ENCODE measurements at places on chromosomes 4 and X. TPM values are rescaled to one million over a fixed set of nuclear protein-coding genes. Genes with fewer than 3 reads are reported as not detected.

DNA sequence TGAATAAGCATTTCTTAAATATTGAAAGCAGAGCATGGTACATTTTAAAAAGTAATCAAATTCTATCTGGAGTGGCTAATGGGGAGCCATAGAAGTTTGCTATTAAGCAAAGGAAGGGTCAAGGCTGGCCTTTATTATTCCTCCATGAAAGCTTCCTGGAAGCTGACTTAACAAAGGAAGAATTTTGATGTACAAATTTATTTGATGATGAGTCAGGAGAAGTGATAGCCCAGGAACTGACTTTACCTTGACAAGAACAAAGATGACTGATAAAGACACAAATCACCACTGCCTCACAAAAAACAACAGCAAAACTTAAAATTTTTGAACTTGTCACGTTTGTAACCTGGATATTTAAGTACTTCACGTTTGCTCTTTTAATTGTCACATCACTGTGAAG, 872.1 kb downstream of the PCDH7 start:
- no peak overlapping the region for H3K27ac ChIP-seq
- no peaks in the 10 kb centered on the region for H3K27me3 ChIP-seq
- H3K4me3 ChIP-seq: no peak overlapping the region
- no peaks in the 10 kb centered on the region for H3K4me1 ChIP-seq
- DNase-seq: no peak

GRCh38 chr4:23966725-23967124, 76.9 kb upstream of the PPARGC1A start:
- H3K4me1 ChIP-seq: no peaks in the 10 kb centered on the region
- no peaks in the 10 kb centered on the region for H3K27me3 ChIP-seq
- no peak overlapping the region for H3K4me3 ChIP-seq
- peak; percentile 9 for DNase-seq

DNA sequence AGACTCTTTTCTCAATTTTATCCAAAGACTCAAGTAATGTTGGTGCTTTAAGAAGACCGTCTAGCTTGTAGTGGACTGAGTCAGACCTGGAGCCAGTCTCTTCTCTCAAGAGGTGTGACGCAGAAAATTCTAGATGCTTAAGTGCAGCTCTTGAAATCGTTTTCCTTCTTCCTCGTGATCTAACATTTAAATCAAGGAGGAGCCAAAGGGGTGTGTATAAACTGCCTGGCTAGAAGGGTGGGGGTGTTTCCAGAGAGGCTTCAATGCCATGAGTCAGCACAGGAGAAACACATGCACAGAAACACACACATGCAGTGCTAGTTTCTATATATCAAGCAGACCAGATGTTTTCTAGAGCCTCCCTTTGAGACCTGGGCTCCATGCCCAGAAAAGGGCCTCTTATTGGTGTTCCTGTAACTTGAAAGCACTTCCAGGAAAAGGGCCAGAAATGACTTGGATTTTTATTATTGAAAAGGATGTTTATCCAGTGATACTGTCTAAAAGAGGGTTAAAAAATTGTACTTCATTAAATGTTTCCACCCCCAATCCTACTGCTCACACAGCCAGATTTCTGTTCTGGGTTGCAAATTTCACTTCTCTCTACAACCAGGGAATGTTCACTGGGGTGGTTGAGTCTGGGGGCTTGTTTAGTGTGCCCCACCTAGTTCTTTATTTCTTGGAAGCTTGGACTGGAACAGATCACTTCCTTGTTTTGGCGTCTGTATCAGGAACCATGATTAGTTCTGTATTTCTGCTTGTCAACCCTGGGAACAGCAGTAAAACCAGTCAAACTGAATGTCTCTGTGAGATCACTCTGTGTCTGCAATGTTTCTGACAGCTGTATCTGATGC, at the start of gene CLIC2:
Gene CLIC2, minus strand, starts transcription at position 129 of the 851 bp plus-strand sequence. CDS start 187 bp downstream, outside the sequence.
- DNase-seq: peak; percentile 61
- H3K4me1 ChIP-seq: peaks cover 9% of the 10 kb centered on the region
- H3K36me3 ChIP-seq: no peaks in the 10 kb centered on the region
- no peak within 1 kb of the TSS for H3K4me3 ChIP-seq

GRCh38 chr4:68342134-68342533, 7.8 kb downstream of the YTHDC1 start:
- no peaks in the 10 kb centered on the region for H3K27me3 ChIP-seq
- no peak overlapping the region for H3K4me3 ChIP-seq
- H3K4me1 ChIP-seq: peaks cover 70% of the 10 kb centered on the region

GRCh38 chr4:25346913-25347312, 30.1 kb upstream of the ANAPC4 start:
- no peaks in the 10 kb centered on the region for H3K4me1 ChIP-seq
- H3K36me3 ChIP-seq: no peaks in the 10 kb centered on the region
- H3K27me3 ChIP-seq: no peaks in the 10 kb centered on the region
- H3K27ac ChIP-seq: no peak overlapping the region
- H3K4me3 ChIP-seq: no peak overlapping the region

DNA sequence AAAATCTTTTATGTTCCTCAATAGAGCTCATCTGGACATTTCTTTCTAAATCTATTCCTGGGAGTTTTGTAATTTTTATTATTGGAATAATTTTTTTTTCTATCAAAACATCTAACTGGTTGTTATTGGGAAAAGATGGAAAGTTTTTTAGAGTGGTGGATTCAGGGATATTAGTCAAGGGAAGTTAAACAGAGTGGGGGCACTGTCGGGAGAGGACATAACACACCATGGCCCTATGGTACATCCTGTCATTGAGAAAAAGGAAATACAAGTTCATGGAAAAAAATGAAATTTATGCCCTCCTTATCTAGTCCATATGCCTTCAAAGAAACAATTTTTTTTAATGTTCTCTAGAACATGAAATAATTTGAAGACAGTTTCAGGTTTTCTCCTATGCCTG, 96.3 kb upstream of the TSPAN5 start:
- DNase-seq: no peak
- H3K36me3 ChIP-seq: no peaks in the 10 kb centered on the region
- no peak overlapping the region for H3K4me3 ChIP-seq
- H3K27me3 ChIP-seq: no peaks in the 10 kb centered on the region
- no peaks in the 10 kb centered on the region for H3K4me1 ChIP-seq
- H3K27ac ChIP-seq: no peak overlapping the region

GRCh38 chrX:30781711-30782444, 107.2 kb downstream of the TAB3 start:
- H3K27me3 ChIP-seq: no peaks in the 10 kb centered on the region
- H3K36me3 ChIP-seq: no peaks in the 10 kb centered on the region
- H3K27ac ChIP-seq: no peak overlapping the region

GRCh38 chrX:65600106-65600505, 65.5 kb upstream of the LAS1L start:
- H3K27ac ChIP-seq: no peak overlapping the region
- no peaks in the 10 kb centered on the region for H3K27me3 ChIP-seq
- H3K36me3 ChIP-seq: no peaks in the 10 kb centered on the region
- no peak for DNase-seq

- DNase-seq: peak; percentile 66
- H3K27ac ChIP-seq: no peak overlapping the region
- H3K36me3 ChIP-seq: no peaks in the 10 kb centered on the region
- no peaks in the 10 kb centered on the region for H3K27me3 ChIP-seq
Observed at GRCh38 chr4:71184195-71184781, 154.5 kb upstream of the SLC4A4 start.

- no peaks in the 10 kb centered on the region for H3K27me3 ChIP-seq
- DNase-seq: peak; percentile 28
- no peaks in the 10 kb centered on the region for H3K36me3 ChIP-seq
- peaks cover 18% of the 10 kb centered on the region for H3K4me1 ChIP-seq
- peak overlapping the region; percentile 58 for H3K27ac ChIP-seq
Observed at GRCh38 chr4:165208221-165208652, 876 bp downstream of the KLHL2 start.

DNA sequence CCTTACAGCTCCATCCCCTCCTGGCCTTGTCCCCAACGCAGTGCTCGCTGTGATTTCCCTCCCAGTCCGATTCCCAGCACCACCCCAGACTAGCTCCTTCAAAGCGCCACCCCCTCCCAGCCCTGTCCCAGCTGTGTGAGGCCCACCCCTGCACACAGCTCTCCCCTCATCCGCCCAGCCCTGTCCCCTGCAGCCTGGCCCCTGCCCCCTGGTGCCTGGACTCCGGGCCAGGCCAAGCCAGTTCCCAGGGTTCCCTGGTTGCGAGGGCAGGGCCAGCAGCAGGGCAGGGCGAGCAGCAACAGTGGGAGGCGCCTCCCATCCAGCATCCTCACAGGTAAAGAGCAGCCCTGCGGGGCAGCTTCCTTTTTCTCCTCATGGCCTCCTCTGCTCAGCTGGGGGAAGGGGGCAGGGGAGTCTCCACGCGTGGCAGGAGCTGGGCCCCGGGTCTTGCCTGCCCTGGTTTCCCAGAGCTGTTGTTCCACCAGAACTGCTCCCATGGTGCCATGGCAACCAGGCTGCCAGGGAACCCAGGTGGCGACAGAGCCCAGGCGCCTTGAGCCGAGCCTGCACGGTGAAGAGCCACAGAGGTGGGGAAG, 24.8 kb downstream of the IQSEC2 start:
- H3K4me1 ChIP-seq: no peaks in the 10 kb centered on the region
- no peaks in the 10 kb centered on the region for H3K36me3 ChIP-seq
- H3K4me3 ChIP-seq: no peak overlapping the region
- peak; percentile 6 for DNase-seq
- no peaks in the 10 kb centered on the region for H3K27me3 ChIP-seq

GRCh38 chr4:162011089-162011488, 152.7 kb downstream of the FSTL5 start:
- no peak overlapping the region for H3K4me3 ChIP-seq
- H3K4me1 ChIP-seq: no peaks in the 10 kb centered on the region
- H3K27ac ChIP-seq: no peak overlapping the region
- DNase-seq: no peak

DNA sequence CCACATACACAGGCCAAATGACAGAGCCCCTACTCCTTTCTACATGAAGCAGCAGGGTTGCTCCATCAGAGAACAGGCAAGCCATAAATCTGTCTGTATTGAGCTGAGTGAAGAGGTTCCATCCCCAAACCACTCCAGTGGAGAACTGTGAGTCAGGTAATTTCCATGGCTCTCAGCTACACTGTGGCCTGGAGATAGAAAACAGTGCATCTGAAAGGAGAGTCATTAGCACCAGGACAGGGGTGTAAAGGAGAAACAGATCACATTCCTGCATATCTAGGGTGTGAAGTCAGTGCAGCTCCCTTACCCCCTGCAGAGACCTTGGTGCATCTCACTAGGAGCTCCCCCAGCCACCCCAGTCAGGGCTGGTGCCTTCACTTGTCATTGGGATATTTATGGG, 314.7 kb downstream of the CHIC1 start:
- no peak overlapping the region for H3K27ac ChIP-seq
- H3K27me3 ChIP-seq: no peaks in the 10 kb centered on the region
- H3K36me3 ChIP-seq: no peaks in the 10 kb centered on the region
- no peaks in the 10 kb centered on the region for H3K4me1 ChIP-seq
- H3K4me3 ChIP-seq: no peak overlapping the region

DNA sequence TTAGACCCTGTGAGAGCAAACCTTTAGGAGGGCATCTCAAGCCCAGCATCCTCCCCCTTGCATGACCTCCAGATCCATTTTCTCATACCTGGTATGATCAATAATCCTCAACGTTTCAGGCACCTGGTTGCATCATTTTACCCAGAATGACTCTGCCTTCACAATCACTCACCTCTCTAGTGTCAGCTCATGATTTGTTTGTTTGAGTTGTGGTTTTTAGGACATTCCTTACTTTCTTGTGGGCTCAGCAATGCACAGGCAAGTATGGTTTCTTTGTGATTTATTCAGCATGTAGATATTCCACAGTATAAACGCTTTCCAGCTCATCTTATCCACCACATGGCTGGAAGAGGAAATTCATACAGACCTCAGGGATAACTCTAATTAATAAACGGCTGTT, 93.6 kb upstream of the CPEB2 start:
- H3K4me3 ChIP-seq: no peak overlapping the region
- DNase-seq: no peak

DNA sequence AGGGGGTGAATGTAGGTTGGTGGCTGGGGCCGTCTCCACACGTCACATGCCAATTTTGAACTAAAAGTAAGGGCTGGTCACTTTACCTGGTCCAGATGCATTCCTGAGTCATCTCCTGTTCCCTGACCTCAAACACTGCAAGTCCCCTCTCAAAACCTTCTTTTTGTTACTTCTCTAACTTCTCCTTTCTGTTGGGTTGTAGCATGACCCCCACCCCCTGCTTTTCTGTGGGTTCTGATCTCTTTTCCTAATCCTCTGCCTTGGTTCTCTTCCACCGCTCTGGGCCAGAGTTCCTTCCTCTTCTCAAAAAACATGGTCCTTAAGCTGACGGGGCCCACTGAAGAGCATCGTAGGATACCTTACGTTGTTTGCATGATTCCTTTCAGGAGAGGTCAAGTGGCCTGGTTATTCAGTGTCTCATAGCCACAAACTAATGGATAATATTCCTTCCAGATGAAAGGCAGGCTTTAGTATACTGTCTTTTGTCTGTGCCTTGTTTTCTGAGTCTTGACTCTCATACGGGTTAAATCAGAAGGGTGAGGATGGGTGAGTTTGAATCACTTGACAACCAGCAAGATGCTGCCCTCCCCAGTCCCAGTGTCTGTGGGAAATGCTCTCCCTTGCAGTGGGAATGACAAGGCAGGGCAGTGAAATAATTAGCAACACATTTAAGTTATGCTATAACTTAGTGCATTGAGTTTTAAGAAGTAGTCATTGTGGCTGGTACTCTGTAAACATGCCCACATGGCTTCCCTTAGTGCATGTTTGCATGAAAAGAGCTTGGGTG, 15.1 kb downstream of the SMS start:
- no peaks in the 10 kb centered on the region for H3K27me3 ChIP-seq
- H3K4me1 ChIP-seq: peaks cover 28% of the 10 kb centered on the region
- no peak for DNase-seq
- peak overlapping the region; percentile 23 for H3K27ac ChIP-seq
- no peak overlapping the region for H3K4me3 ChIP-seq

GRCh38 chr4:2846172-2846571, 2.5 kb downstream of the ADD1 start:
- no peak for DNase-seq
- H3K4me3 ChIP-seq: no peak overlapping the region
- H3K36me3 ChIP-seq: no peaks in the 10 kb centered on the region
- H3K4me1 ChIP-seq: peaks cover 37% of the 10 kb centered on the region

- H3K27me3 ChIP-seq: no peaks in the 10 kb centered on the region
- H3K36me3 ChIP-seq: no peaks in the 10 kb centered on the region
- H3K4me1 ChIP-seq: no peaks in the 10 kb centered on the region
- no peak for DNase-seq
- H3K4me3 ChIP-seq: no peak overlapping the region
- H3K27ac ChIP-seq: no peak overlapping the region
Observed at GRCh38 chrX:24480400-24480865, 15.3 kb downstream of the PDK3 start.

GRCh38 chr4:123232439-123232838, 164.2 kb upstream of the SPRY1 start:
- H3K27me3 ChIP-seq: no peaks in the 10 kb centered on the region
- no peak overlapping the region for H3K4me3 ChIP-seq
- no peaks in the 10 kb centered on the region for H3K36me3 ChIP-seq
- no peak for DNase-seq
- peaks cover 4% of the 10 kb centered on the region for H3K4me1 ChIP-seq
- no peak overlapping the region for H3K27ac ChIP-seq

- peak overlapping the region; percentile 43 for H3K4me3 ChIP-seq
- peak overlapping the region; percentile 66 for H3K27ac ChIP-seq
- no peaks in the 10 kb centered on the region for H3K27me3 ChIP-seq
- peak; percentile 40 for DNase-seq
- H3K4me1 ChIP-seq: peaks cover 4% of the 10 kb centered on the region
- H3K36me3 ChIP-seq: no peaks in the 10 kb centered on the region
Observed at GRCh38 chr4:15779306-15779705, 1.2 kb downstream of the CD38 start.

FGB gene
- total RNA-seq: not detected

RBM47 gene
- 369 TPM for total RNA-seq

RAP2C gene
- total RNA-seq: 13.6 TPM

TLR3 gene
- 11.5 TPM for total RNA-seq

SNCA gene
- 5.3 TPM for total RNA-seq

KIT gene
- 61.8 TPM for total RNA-seq

AVPR2 gene
- not detected for total RNA-seq

PDE5A gene
- total RNA-seq: 28.1 TPM

Data from thyroid gland (tissue), 4 donors.